ENCODE measurements at places on chromosomes 1 and 21.
A peak's percentile ranks its signal among the peaks of the same experiment; 100 is the strongest.

DNA sequence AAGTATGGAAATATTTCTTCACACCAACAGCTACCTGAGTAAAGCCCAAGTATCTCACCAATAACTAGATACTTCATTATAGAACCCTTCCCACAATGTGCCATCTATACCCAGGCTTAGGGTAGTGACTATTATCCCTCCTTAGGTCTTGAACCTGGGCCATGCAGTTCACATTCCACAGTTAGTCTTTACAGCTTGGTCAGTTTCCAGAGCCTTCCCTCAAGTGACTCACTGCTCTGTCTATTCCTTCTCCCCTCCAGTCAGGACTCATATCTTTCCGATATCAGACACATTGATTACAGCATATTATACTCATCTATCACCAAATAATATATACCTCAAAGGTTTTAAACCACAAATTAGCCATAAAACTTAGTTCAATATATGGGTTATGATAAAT, 23.6 kb downstream of the VAMP4 start:
- DNase-seq, result no peak

DNA sequence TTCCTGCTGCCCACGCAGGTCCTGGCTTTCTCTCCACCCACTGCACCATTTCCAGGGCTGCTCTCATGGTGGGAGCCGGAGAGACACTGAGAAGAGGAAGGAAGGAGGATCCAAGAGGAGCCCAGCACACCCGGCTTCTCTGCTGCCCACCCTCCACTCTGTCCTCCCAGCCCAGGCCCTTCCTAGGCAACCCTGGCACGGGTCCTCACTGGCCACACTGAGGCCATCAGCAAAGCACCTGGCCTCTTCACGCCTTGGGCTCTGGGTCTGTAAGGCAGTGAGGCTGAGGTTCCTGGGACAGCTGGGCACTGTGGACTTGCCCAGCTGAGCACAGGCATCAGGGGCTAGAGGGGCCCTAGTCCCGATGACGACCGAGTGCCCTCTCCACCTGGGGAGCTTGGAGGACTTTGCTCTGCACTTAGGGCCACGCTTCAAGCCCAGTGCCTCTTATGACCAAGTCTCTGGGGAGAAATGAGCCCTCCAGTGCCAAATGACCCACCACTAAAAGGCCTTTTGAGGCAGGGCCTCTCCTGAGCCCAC, 43.1 kb downstream of the PDE9A start:
- no peak for DNase-seq

GRCh38 chr1:9538669-9539164, 548 bp upstream of the SLC25A33 start:
- DNase-seq, result no peak

DNA sequence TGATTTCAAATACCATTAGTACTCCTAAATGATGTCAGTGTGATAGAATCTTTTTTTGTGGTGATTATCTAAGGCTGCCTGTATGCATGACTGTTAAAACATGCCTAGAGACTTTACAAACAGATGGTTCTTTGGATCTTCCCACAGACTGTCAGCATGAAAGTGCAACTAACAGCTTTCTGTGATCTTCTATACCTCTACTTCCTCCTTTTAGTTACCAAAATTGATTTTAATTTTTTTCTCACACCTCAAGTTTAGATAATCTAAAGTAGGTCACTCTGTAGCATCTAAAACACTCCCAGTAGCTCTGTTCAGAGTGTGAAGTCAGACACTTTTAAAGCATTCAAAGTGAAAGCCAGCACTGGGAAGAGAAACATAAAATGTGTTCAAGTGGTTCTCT, 534.5 kb downstream of the PTPRC start:
- DNase-seq, result peak; percentile 5

DNA sequence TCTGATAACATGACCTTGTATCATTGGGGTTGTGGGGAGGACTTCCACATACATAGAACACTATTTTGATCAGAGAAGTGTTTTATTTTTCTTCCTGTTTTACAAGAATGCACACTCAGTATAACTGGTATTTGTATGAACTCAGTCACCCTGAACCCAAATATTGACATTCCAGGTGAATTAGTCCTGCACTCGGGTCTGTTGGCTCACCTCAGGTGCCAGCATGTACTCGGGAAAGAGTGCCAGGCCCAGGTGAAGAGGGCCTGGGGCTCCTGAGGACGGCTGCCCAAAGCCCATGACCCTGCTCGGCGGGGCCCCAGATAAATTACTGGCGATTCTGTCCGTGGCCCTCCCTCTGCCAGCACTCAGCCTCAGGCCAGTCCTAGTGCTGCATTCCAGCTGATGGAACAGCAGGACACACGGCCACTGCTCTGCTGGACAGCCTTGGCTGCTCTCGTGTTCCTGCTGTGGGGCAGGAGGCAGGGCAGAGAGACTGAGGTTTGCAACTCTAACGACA, 75.4 kb upstream of the TMPRSS2 start:
- no peak for DNase-seq

DNA sequence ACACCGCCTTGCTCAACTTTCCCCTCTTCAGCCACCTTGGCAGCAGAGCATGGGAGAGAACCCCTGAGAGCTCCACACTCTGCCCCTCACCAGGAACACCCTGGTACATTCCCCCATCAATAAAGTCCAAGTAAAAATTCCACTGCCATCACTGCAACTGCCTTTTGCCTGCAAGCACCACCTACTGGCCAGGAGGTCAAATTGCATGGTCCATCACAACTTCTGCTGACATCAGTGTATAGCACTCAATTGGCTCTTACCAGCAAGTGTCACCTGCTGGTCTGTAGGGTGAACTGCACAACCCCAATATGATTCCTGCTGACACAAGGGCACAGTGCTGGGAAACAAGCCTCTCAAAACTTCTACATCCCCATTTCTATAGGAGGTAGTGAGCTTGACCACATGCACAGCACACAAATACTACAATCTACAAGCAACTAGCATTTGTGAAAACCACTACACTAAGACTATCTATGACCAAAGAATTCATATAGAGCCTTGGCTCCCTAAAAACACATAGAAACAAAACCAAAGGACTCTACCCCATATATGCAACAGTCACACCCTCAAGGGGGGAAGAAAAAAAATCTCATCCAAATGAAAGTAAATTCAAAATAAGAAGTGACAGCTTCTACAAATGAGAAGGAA, 69.2 kb downstream of the FASLG start:
- DNase-seq, result no peak

Measured in memory B cell (primary cell).